Activated naive CD8-positive, alpha-beta T cell treated with anti-CD3 and anti-CD28 coated beads, Interleukin-2, amount 10 ng/mL, durations not matched to agents 7 days and 5 days (primary cell): ENCODE measurements at places on chromosomes 7 and 10. TPM values are rescaled to one million over a fixed set of nuclear protein-coding genes. Genes with fewer than 3 reads are reported as not detected.
A peak's percentile ranks its signal among the peaks of the same experiment; 100 is the strongest.

- DNase-seq, result no peak
Observed at GRCh38 chr10:13637303-13637856, 50.6 kb downstream of the PRPF18 start.

GRCh38 chr10:131949041-131949862 is 32.5 kb downstream of the BNIP3 start:
- DNase-seq, result no peak

DNA sequence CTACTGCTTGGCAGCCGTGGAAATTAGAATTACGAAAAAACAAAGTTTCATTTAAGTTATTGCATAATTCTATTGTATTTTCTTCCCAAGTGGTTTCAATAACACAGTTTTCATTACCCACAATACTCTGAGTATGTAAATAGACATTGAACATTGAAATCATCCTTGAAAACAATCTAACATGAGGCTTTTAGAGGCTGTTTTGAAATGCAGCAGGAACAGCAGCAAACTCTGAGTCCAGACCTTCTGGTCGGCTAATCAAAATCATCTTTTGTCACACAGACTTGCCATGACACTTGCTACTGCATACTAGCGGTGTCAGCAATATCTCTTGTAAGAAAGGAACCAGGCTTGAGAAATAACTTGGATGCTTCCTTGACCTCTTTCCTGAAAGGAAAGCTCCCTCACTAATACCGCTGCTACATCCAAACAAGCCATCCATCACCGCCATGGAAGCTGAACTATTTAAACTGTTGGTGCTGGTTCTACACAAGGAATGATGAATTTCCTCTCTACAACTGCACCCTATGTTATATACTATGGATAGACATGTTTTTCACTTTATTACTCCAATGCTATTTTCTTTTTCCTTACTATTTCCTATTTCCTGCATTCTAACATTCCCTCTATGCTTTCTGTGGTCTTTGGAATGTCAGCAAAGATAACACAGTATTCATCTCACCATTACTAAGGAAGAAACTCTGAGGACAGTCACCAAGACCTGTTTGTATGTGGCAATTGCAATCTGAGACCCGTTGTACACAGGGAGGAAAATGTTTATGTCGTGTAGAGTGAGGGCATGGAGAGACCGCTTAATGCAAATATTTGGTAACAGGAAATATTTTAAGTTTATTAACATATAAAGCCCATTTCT is 130.8 kb downstream of the ITGA8 start:
- no peak for DNase-seq

PKD1L1 gene
- 0.17 TPM for total RNA-seq

GRCh38 chr7:70612811-70613210 is 519.1 kb upstream of the GALNT17 start:
- no peak for DNase-seq

- no peak for DNase-seq
Observed at GRCh38 chr10:129179972-129180678, 286.9 kb upstream of the MGMT start.

SFMBT2 gene
- 50.6 TPM for total RNA-seq

RBP4 gene
- total RNA-seq, result not detected

- no peak for DNase-seq
Observed at GRCh38 chr10:99569961-99570360, 37.2 kb downstream of the NKX2-3 start.

DNA sequence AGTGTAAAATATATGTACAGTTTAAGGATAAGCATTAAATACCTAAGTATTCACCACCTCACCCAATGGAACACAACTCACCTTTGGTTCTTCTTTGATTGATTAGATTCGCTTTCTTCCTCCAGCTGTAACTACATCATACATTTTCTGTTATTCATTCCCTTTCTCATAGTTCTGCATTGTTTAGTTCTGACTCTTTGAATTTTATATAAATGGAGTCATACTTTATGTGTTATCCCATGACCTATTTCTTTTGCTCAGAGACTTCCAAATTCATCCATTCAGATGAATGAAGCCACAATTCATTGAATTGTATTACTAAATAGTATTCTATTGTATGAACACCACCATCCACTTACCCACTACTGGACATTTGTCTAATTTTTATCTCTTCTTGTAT is 12.3 kb downstream of the THNSL1 start:
- no peak for DNase-seq

TEX36 gene
- total RNA-seq, result not detected

- DNase-seq, result no peak
Observed at GRCh38 chr7:33500703-33501701, 371.6 kb downstream of the BBS9 start.

DNA sequence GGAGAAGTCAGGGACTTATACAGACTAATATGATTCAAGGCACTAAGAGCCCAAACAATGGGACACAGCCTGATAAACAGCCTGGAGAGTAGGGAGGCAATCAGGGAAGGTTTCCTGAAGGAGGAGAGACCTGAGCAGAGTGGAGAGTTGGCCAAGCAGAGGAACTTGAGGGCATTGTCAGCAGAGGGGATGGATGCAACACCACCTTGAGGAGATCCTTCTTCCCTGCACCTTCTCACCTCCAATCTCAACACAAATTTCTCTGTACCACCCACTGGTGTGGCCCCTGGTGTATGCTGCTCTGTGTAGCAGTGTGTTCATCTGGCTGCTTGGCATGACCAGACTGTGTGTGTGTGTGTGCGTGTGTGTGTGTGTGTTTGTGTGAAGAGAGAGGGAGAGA is 146.2 kb downstream of the WDR11 start:
- no peak for DNase-seq

CCL26 gene
- not detected for total RNA-seq

DNA sequence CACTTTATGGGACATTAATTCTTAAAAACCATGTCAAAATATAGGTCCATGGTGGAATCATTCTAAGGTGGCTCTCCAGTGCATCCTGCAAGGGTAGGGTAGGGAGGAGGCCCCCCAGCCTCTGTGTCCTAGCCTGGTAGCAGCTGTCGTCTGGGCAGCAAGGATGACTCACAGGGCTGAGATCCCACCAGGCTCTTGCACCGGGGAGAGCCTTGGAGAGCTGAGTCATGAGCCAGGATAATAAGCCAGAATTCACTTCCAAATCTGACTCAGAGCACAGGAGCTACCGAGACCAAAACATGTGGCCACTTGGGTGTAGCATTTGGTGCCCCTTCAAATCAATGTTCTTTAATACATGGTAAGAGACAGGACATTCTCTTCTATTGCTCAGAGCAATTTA is 298.5 kb downstream of the NEBL start:
- no peak for DNase-seq

DNA sequence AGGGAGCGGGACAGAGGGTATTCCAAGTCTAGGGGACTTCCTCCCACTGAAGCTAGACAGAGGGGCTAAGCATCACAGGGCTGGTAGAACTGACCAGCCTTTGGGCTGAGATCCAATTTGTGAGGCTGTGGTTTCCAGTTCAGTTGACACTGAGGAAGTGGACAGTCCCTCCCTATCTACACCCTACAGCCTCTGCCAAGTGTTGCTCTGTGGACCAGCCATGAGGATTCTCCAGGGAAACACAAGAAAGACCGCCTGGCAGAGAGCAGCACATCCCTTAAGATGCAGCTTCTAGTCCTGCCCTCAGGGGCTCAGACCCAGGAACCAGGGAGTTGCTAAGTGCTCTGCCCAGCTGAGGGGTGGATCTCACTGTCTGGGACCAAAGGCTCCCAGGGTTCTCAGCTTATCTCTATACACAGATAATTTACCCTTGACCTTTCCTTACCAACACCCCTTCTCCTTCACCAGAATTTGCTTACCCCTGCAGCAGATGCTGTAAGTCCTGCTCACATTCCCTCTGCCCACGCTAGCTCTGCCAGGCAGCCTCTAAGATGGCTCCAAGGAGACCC is 252.0 kb downstream of the SKIDA1 start:
- DNase-seq, result no peak

DNA sequence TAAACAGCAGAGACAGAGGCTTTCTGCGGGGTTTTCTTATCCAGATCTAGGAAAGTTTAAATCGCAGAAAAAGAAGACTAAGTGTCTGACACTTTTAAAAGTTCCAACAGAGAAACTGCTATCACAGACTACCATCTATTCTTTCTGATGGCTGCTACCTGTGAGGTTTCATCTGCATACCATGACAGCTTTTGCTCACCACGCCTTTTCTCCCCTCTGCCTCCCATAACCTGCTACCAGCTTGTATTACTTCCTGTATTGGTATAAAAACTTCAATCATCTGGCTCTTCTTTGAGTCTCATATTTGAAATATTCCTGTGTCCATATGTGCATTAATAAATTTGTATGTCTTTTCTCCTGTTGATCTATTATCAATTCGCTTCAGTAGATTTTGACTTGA is 34.1 kb upstream of the RTKN2 start:
- no peak for DNase-seq

GRCh38 chr10:51487576-51487975 is 211.8 kb downstream of the CSTF2T start:
- no peak for DNase-seq

DNA sequence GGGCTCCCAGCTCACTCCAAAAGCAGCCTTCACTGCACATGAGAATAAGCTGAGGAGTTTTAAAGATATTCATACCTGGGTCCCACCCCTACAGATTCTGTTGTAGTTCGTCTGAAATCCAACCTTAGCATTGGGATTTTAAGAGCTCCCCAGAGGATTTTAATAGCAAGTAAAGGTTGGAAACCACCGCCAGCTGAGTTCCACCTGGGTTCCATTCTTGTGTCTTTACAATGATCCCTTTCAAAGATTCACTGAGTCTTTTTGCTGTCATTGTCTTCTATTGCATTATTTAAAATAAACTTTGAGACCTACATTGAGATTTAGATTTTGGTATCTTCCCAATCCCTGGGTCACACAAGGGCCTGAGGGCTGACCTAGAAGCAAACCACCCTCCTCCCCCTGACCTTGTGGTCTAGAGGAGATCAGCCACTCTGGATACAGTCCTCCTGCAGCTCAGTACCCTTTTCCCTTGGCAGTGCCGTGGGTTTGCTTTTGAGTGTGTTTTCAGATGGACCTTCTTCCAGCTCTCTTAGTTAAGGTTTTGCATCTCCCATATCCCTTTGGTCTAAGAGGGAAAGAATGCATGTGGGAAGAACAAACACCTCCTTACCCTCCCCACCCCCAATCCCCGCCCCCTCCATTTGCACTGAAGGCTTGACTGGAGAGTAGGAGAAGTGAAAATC is 22.6 kb upstream of the SIRT1 start:
- no peak for DNase-seq

- DNase-seq, result no peak
Observed at GRCh38 chr7:54541669-54542625, at the start of gene VSTM2A. Gene VSTM2A, plus strand, starts transcription at chr7:54542375. Its CDS starts 356 bp downstream, at chr7:54542731.

GRCh38 chr7:105352018-105352612 is 36.6 kb downstream of the SRPK2 start:
- peak; percentile 42 for DNase-seq

GRCh38 chr7:81294897-81295515 is 376.2 kb upstream of the SEMA3C start:
- no peak for DNase-seq

GRCh38 chr7:17546189-17546588 is 247.7 kb downstream of the AHR start:
- no peak for DNase-seq

GRCh38 chr10:99431190-99431760 is 851 bp upstream of the GOT1 start:
- no peak for DNase-seq

- no peak for DNase-seq
Observed at GRCh38 chr10:16853201-16853600, 36.0 kb upstream of the RSU1 start.

DNA sequence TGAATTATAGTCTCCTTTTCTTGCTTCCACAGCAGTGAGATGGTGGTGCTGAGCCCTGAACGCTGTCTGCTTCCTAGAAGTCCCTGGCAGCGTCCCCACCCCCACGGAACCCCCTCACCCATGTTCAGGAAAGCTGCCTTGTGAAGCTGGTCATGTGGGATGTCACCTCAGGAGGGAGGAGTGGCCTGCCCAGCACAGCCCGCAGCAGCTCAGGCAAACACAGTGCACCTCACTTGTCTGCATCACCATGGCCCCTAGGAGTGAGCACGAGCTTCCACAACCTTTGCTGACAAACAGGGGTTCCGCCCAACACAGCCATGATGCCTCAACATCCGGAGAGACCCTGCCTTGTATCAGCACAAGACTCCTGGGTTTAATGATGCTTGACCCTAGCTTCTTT is 508.9 kb downstream of the RPS24 start:
- DNase-seq, result no peak

DNA sequence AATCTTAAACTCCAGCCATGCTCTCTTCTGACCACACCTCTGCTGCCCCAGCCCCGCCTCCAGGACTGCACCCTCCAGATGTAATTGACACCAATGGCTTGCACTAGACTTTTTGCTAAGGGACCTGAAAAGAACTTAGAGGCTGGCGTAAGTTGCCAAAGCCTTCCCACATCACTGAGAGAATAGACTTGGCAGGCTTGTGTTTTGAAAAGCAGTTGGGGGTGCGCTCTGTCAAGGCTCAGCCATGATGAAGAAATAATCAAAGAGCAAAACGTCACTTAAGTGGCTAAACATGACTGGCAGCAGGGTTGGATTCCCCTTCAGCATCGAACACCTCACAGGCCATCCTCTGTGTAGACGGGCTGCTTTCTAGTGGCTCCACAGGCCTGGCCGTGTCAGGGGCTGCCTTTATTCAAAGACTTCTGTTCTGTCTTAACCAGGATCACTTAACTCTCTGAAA is 195.2 kb upstream of the C7orf33 start:
- no peak for DNase-seq

DNA sequence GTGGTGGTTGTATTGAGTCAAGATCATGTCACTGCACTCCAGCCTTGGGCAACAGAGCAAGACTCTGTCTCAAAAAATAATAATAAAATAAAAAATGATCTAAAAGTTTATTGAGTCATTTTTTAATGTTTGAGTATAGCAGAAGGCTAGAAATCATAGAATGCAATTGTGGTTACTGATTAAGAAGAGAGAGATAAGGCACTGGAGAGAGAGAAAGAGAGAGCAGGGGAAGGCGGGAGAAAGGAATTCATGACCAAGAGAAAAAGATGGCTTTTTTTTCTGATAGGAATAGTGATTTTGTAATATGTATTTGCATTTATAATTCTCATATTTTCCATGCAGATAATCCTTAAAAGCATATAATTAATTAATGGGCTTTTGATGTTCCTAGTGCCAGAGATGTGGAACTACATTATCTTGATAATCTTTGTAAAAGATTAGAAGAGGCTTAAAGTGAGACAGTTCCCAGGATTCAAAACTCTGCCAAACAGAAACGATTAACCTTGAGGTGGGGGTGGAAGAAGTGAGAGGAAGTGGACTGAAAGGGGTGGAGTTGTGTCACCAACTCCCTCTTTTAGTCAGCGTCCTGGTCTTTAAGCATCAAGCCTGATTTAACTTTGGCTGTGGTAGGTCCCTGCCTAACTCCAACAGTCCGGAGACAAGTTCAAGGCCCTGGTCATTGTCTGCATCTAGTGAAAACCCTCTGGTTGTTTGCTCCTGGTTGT is 76.2 kb downstream of the CHN2 start:
- no peak for DNase-seq

ATRNL1 gene
- total RNA-seq, result not detected

GRCh38 chr10:35783305-35783838 is 141.3 kb upstream of the FZD8 start:
- DNase-seq, result no peak

LRCH4 gene
- 258 TPM for total RNA-seq

GRCh38 chr7:106966121-106966520 is 78.4 kb upstream of the PRKAR2B start:
- DNase-seq, result no peak

LBX1 gene
- total RNA-seq, result not detected

TMUB1 gene
- 75.7 TPM for total RNA-seq
